NCI-H1436 treated with DMSO at 0.1 percent for 48 hours (cell line): ENCODE measurements at places on chromosomes 6 and 20.

GRCh38 chr20:10659651-10660601 lies 13.9 kb downstream of the JAG1 start:
- no peak for DNase-seq

- DNase-seq, result no peak
Observed at GRCh38 chr20:34709044-34709830, 5.1 kb downstream of the TP53INP2 start.

- DNase-seq, result no peak
Observed at GRCh38 chr20:51958099-51959065, 156.1 kb upstream of the SALL4 start.

- no peak for DNase-seq
Observed at GRCh38 chr6:46773201-46773855, 19.9 kb upstream of the MEP1A start.

GRCh38 chr6:155077331-155077730 lies 82.2 kb downstream of the TIAM2 start:
- DNase-seq, result no peak

GRCh38 chr20:59955131-59955796 lies 3.0 kb upstream of the CDH26 start:
- DNase-seq, result peak; percentile 18

DNA sequence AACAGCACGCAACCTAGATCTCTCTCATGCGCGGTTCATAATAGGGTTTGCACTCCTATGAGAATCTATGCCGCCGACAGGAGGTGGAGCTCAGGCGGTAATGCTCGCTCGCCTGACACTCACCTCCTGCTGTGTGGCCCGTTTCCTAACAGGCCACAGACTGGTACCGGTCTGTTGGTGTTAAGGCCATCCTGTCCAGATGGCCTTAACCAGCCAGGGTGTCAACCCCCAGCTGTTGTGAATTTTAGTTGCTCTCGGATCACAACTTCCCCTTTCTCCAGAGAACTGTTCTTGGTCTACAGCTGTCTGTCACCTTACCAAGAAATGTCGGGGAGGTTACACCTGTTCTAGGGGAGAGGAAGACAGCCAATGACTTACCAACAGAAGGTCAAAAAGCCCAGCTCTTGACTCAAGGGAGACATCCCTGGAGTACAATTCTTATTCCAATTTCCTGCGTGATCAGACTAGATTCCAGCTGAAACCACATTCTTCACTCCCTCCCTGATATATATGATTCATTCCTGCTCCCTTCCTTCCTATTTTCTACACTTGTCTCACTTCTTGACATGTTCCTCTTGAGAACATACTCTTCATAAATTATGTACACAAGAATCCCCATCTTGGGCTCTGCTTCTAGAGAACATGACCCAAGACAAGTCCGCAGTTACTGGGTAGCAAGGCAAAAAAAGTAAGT lies 23.1 kb upstream of the DNAAF9 start:
- DNase-seq, result no peak
